GM13976 (cell line): ENCODE measurements at places on chromosomes 1 and 21.

DNA sequence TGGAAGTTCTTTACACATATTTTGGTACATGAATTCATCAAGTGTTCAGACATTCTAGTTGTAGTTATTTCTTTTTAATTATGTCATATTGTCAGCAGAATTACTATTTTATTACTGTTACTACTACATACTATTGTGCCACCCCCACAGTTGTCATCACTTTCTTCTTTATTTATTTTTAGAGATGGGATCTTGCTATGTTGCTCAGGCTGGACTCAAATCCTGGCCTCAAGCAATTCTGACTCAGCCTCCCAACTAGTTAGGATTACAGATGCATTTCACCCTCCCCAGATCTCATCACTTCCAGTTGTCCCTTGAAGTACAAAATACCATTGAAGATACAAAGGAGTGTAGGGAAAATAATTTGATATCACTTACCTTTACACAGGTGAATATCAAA, 258.0 kb downstream of the KCTD3 start:
- no peak for DNase-seq

GRCh38 chr21:45090966-45091365, 16.6 kb downstream of the ADARB1 start:
- no peak for DNase-seq

DNA sequence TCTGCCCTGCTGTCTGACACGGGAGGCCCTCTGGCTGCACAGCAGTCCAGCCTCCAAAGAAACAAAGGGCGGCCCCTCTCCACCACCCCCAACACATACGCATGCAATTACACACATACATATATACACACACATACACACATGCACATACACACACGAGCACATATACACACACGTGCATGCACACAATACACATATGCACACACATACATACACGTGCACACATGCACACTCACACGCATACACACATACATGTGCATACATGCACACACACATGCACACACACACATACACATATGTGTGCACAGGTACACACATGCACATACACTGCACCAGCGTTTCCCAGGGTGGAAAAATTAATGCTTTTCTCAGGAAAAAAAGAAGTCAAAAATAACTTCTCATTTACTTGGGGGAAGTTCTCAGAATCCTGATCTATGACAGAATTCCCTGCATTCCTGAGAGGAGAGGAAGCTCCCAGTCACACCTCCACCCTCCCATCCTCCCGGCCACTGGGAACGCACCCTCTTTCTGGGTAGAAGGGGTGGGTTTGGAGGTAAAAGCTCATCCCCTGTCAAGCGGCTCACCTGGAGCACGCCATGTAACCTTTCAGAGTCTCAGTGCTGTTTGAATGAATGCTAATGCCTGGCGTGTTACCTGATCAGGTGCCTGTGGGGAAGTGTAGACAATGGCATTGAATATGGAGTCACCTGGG, 33.1 kb upstream of the KLHDC7A start:
- no peak for DNase-seq

DNA sequence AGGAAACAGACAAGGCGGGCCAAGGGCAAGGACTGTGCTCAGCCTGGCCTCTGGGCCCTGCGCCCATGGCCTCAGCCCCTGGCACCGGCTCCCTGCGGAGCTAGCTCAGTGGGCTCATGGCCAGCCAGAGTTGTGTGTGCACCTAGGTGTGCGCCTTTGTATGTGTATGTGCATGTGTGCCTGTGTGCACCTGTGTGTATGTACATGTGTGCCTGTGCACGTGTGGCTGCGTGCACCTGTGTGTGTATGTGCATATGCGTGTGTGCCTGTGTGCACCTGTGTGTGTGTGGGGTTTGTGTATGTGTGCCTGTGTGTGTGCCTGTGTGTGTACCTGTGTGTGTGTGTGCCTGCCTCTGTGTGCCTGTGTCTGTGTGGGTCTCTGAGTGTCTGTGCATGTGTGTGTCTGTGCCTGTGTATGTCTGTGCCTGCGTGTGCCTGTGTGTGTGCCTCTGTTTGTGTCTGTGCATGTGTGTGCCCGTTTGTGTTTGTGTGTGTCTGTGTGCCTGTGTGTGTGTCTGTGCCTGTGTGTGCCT, 7.4 kb downstream of the GPR137B start:
- DNase-seq, result no peak

DNA sequence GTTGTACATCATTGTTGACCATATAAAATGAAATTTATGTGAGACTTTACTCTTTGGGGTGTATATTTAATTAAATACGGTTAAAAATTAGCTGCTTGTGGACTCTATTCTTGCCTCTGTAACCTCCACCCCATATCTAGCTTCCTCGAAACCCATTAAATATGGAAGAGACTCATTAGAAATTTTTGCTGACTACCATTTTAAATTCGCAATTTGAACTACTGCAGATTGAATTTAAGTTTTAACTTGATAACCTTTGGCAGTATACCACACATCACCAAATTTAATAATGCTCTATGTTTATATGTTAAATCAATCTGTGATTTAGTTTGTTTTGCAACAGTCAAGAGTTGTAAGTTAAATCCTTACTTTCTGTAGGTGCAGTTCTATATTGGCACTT, 88.5 kb upstream of the QSOX1 start:
- DNase-seq, result no peak

DNA sequence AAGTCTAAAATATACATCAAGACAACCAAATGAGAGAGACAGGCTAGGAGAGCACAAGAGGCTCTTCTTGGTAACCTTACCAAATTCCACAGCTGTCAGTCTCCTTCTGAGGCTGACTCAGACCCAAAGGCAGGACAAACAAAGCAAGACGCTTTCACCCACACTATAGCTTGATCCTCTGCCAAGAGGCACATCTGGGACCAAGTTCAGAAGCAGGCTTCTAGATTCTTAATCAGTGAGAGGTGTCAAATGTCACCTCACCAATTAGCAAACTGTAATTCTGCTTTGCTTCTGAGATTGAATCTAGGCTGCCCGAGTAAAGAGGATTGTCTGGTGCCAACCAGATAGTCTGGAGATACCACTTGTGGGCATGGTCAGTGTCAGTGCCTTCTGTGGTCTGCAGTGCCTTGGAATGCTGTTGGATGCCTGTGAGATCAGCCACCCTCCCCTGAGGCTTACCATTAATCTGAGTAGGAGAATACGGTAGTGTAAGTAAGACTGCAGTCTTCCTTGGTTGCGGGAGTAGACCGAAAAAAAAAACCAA, 151.0 kb downstream of the FMN2 start:
- no peak for DNase-seq

DNA sequence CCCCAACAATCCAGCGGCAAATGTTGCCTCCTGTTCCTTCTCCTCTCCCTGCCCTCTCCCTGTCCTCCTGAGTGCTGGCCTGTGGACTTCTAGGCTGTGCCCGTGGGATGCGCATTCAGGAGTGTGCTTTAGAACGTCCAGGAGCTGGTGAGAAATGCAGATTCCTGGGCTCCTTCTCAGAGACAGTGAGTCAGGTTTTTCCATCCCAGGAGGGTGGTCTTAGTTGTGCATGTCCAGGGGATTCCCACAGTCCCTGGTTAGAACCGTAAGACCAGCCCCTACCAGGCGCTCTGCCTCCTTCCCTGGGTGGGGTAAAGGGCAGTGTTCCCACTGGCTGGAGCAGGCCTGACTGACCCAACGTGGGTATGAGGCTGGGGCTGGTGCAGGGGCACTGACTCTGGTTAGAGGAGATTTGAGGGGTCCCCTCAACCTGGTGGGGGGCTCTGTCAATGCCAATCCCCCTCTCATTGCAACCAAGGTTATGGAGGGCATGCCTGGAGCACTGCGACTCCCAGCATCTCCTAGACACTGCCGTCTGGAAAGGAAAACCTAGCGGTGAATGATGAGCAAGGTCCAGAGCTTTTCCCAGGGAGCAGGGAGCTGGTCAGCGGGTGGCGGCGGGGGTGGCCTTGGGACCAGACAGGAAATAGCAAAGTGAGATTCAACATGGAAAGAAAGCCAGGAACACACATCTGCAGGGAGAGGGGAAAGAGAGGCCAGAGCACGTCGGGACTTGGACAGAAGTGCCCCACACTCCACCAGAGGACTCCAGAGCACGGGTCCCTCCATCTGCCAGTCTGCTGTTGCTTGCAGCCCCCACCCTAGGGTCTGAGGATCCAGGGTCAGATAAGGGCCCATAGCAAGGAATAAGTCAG, 38.5 kb downstream of the HSPG2 start:
- DNase-seq, result no peak

DNA sequence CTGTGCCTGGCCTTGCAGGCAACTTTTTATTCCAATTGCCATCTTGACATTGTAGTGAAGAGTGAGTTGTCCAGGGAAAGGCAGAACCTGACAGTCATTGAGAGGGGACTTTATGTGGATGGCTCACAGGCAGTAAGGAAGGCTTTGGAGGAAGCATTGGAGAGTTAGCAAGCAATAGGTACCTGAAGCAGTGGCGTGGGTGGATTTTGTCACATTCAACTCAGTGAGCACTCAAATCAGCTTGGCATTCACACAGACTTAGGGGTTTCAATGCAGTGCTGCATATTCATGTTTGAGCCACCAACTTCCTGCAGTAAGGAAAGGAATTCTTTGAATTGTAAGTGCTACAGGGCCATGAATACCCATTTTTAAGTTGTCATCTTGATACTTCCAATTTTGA, 69.0 kb downstream of the AK4 start:
- DNase-seq, result no peak

DNA sequence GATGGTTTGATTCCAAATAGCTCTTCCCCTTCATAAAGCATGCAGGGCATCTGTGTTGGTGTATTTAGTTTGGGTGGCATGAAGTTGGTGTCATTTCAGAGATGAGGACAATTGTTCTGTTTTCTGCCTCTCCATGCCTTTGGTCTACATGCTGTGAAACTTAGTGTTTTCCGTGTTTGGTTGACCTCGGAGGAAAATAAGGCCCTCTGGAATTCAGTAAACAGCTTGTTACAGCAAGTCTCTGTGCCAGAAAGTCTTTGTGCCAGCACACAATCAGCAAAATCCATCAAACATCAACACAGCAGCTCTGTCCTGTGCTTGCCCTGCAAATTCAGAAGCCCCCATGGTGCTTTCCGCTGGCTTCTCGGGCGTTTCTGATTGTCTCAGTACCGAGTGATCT, 9.5 kb downstream of the PARK7 start:
- DNase-seq, result no peak

DNA sequence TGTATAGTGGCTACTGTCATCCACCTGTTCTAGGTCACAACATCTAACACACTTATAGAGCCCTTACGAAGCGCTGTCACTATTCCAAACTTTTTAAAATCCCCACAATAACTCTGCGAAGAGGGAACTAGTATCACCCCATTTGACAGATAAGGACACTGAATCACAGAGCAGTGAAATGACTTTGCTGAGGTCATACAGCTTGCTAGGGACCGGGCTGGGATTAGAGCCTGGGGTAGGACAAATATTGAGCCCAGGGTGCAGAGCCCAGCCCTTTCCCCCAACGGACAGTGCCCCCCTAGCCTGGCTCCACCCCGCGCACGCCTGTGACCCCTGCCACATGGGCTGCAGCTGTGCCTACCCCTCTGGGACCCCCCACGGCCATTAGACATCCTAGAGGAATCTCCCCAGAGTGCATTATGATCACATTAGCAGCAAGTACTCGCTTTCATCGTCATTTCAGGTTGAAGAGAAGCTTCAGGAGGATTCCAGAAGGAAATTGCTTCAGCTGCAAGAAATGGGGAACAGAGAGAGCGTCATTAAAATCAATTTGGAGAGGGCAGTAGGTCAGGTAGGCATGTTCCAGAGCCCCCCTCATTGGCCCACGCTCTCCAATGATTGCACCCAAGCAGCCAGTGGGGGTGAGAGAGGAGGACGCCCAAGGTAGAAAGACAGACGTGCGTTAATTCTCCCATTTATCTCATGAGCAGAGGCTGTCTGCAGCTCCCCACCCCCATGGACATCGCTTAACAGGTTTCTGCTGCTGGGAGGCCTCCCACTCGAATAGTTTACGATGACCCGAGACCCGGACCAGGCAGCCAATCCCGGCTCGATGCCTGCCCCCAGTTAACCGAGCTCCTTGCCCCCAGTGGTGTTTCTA, 77.2 kb downstream of the FHAD1 start:
- DNase-seq, result no peak

GRCh38 chr1:246216906-246217305, 290.2 kb downstream of the SMYD3 start:
- DNase-seq, result no peak

DNA sequence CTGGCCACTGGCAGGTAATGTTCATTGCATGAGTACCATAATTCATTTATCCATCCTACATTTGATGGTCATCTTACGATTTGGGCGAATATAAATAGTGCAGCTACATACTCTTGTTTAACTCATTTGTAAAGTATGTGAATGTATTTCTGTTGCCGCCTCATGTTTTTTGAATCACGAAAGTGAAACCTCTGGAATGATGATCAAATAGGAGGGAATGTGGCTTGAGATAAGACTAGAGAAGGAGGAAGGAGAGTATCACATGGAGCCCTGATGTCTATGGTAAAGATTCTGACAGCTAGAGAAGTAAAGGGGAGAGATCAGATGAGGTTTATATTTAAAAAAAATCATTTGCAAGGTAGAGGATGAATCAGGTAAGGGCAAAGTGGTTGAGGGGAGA, 8.0 kb downstream of the MRPS14 start:
- DNase-seq, result no peak

GRCh38 chr1:167987174-167987573, 50.3 kb upstream of the MPC2 start:
- no peak for DNase-seq

DNA sequence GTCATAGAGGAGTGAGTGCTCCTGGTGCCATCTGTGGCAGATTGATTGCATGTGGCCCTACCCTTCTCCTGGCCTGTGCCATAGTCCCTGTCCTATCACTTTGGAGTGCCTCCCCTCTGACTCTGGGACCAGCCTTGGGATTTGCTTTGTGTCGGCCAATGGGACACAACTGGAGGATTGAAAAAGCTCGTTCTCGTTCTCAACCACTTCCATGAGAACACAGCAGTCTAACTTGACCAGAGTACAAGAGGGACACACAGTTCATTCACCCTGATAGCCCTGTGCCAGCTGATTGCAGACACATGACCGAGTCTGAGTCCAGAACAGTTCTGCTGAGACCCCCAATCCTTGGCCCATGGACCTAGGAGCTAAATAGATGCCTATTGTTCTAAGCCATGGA, 47.8 kb downstream of the C1orf198 start:
- no peak for DNase-seq

DNA sequence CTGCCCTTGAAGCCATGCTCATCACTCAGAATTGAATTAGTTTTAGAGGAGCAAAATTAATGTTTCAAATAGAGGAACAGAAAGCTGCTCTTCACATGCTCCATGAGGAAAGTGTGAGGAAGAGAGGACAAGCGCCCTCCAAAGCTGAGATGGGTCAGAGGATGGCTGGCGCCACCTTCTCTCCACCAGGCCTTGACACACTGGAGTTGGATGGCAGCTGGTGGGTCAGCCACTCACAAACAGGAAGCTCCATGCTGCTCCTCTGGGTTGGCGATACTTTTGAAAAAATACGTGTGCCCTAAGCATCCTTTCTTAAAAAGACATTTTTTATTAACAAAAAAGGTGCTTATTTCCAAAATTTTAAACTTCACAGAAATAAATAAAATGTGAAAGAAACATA, 3.1 kb upstream of the CD2 start:
- DNase-seq, result no peak

DNA sequence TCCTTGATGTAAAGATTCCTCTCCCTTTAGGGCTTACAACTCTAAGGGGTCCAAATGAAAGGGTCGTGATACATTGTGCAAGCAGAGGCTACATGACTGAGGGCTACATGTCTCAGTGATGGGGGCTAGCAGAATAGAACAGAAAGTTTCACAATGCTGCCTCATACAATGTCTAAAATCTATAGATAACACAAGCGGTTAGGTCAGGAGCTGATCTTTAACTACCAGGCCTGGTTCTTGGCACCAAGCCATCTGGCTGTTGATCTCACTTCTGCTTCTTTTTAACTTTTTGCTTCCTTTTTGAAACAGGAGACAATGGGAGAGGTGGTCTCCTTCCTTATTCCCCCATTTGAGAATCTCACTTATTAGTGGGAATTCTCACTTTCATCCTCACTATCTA, 710.2 kb downstream of the AMY1C start:
- DNase-seq, result no peak
